ENCODE measurements at places on chromosomes 5 and 9.

DNA sequence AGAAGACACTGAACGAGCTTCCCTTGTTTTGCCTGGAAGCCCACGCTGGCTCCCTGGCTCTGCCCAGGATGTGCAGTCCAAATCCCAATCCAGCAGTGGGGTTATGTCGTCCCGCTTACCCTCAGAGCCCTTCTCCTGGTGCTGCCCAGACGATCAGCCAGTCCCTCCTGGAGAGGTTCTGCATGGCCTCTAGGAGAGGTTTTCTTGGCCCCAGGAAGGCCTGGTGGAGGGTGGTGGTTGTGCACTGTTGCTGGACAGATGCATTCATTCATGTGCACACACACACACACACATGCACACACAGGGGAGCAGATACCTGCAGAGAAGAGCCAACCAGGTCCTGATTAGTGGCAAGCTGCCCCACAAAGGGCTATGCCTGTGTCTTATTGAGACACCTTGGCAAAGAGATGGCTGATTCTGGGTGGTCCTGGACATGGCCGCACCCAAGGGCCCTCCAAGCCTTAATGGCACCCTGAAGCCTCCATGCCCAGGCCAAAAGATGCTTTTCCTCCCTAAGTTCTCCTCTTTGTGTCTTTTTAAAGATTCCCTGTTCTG, 10.5 kb upstream of the OLFM1 start:
- DNase-seq = no peak

- no peak for DNase-seq
Observed at GRCh38 chr5:159702826-159703225, 213.5 kb upstream of the ADRA1B start.

DNA sequence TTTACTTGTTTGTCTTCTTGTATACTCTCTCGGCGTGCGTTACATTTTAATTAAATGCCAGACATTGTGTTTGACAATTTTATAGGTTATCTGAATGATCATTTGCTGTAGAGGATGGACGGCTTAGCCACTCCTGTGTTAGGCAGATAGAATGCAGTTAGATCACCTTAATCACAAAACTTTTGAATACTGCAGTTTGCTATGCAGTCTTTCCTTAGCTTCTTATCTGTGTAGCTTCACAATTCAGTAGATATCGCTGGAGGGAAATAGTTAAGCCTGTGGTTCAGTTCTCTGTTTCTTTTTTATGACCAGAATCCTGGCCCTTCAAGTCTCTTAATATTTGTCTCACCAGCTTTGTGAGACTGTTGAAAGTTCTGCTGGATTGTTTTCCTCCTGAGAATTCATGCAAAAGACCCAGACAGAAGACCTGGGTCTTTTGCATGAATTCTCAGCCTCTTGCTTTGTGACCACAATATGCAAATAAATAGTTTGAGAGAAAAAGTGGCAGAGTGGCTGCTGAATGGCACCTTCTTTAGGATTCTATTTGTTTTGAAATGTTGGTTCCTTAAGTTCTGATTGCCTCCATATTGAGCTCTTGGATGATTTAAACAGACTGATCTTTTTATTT, 40.2 kb downstream of the RASA1 start:
- no peak for DNase-seq

DNA sequence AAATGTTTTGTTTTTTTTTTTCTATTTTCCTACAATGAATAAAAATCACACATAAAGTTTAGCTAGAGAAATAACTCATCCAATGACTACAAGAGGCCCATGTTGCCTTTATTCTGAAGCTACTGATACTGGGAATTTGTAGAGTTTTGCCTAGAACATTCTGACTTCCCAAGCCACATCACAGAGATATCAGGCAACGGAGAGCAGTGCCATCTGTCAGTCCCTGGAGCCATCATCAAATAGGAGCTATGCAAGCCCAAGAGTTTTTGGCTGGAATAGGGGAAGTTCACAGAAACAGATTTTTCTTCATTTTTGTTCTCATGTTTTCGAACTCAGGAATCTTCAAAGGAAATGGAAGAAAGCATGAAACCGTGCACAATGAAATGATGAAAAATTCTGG, 896.6 kb downstream of the TLE1 start:
- no peak for DNase-seq

- DNase-seq = no peak
Observed at GRCh38 chr5:55140908-55141665, 18.9 kb upstream of the GPX8 start.

DNA sequence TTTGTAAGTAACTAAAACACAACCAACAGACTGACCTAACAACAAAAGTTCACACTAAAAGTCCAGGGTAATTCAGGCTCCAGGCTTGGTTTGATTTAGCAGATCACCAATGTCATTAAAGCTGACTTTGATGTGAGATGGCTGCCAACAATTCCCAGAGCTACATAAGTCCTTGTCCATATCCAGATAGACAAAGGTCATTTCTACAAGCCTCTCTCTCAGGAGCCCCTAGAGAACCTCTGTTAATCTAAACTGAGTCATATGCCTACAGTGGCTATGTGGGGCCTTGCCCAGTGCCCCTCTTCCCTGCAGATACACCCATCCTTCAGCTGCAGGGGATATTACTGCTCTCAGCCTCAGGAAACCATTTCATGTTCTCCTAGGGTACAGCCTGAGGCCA, 18.2 kb upstream of the ANP32B start:
- no peak for DNase-seq

- no peak for DNase-seq
Observed at GRCh38 chr5:69206528-69207190, 17.3 kb downstream of the CENPH start.

GRCh38 chr9:107211284-107211923, 71.7 kb upstream of the RAD23B start:
- no peak for DNase-seq

DNA sequence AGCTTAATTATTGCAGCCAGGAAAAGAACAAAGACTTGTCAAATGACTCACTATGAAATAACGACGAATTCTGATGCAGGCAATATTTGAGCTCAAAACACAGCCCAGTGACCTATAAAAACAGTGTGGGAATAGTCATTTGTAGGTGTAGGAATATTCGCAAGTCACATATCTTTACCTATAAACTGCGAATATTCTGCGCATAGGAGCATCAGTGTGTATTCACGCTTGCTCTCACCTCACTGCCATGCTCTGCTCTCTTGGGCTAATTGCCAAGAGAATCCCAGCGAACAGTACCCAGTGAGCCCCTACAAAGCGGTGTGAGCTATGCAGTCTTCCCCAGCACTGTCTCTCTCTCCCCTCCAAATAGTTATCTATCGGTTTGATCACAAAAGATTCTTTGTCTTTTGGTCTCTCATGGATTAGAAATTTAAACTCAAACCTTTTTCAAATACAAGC, 74.2 kb downstream of the ST8SIA4 start:
- no peak for DNase-seq

- DNase-seq = no peak
Observed at GRCh38 chr5:180034564-180034963, 37.0 kb downstream of the RNF130 start.

DNA sequence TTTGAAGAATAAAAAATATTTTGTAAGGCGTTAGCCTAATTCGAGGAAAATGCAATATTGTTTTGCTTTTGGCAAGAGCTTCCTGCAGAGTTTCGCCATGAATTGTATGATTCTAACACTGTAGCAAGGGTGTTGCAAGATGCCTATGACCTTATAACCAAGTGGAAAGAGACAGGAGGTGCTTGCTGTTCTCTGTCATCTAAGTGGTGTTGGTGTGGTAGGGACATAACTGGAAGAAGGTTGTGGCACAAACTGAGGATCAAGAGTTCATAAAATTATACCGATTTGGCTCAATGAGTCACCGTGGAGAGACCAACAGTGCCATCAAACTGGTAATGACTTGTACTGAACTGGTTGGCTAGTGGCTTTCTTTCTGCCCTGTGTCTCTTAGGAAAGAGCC, 6.3 kb downstream of the STC2 start:
- DNase-seq = no peak

- DNase-seq = peak; percentile 58
Observed at GRCh38 chr5:38463634-38464521, 92.6 kb downstream of the LIFR start.

DNA sequence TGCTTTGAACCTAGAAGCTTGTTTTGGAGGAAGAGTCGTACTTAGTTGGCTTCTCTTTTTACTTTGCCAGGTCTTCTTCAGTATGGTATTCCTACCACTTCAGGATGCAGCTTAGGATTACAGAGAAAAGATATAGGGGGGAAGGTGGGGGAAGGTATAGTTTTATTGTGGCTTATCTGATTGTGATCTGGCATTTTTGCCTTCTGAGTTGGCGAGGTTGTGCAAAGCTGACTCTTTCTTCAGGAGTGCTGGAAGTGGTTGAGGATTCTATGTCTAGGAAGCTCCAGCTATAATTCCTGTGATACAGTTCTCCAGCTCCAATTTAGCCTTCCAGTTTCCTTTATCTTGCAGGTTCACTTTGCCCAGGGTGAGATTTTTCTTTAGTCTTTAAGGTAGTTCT, 7.0 kb downstream of the CDC42SE2 start:
- DNase-seq = no peak

- no peak for DNase-seq
Observed at GRCh38 chr9:109519366-109519765, 21.3 kb upstream of the PTPN3 start.

DNA sequence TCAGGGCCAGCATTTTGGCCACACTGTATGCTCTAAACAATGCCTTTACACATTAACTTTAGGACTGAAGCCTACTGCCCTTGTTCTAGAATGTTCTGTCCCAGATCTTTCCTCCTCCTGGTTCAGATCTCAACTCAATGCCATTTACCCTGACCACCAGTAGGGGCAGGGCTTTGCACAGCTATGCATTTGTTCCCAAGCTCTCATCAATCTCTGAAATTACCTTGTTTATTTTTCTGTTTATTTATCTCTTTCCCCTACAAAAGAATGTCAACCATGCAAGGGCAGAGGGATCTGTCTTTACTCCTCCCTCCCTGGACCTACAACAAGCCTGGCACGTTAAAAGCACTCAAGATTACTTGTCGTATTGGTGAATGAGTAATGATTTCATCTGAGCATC, 612.9 kb downstream of the BNC2 start:
- no peak for DNase-seq

DNA sequence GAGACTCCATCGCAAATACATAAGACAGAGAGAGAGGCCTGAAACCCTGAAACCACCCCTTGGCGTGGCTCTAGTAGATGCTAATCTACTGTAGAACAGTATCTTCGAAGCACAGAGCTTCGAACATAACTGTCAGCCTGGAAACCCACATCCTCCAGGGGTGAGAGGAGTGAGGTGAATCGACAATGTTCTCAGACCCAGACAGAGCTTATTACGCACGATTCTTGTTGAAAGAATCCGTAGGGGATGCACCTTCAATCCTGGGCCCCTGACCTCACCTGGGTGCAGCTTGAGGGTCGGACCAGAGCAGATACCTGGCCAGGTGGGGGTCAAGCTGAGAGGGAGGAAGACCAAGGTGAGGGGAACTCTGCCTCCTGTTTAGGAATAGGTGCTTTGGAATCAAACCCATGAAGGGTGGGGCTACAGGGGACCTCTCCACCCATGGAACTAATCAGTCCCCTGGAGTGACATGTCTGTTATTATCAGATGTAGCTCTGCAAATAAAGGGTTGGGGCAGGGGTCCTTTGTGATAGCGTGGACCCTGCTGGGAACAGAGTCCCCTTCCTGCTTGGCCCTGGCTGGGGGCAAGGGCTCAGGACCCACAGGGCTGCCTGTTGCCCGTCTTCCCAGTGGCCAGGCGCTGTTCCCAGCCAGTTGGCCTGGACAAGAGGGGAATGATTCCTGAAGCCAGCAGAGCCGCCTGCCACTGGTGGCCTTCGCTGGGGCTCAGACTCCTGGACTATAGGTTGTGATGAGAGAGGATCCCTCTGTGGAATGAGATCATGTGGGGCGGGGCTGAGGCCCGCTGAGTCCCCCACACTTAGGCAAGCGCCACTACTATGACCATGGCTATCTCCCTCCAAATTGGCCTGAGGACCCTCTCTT, 41.2 kb downstream of the DBH start:
- DNase-seq = no peak

DNA sequence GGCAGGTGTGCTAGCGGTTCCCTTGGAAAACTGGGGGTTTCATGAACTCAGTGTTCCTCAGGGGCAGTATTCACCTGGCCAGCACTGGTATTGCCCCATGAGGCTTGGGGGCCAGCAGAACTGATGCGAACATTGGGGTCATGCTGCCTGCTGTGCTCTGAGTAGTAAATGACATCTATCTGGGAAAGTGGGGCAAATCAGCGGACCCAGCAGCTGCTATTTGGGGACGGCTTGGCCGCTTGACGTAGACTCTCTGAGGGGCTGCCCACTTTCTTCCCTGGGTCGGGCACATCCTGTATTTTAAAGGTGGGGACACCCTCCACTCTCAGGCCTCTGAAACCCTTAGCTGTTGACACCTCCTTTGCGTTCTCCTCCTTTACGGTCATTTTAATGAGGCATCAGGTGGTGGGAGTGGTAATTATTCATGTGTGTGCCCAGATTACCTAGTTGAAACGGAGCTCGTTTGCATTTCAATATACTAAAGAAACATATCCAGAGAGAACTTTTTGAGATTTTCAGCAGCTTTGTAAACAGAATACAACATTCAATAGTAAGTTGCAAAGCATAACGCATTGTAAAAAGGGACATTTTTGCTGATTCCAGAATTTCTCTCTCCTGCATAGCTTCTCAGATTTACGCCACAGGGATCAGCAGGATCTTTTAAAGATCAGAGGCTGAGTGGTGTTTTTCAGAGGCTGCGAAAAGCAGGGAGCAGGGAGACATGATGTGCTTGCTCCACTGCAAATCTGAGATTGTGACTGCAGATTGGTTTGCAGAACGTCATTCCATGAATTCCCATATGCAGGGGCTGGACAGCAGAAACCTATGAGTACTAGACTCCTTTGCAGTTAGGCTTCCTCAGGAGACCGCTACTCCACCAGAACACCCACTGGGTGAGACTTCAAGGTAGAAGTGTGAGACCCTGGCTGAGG, 56.8 kb upstream of the ZFR start:
- DNase-seq = no peak

DNA sequence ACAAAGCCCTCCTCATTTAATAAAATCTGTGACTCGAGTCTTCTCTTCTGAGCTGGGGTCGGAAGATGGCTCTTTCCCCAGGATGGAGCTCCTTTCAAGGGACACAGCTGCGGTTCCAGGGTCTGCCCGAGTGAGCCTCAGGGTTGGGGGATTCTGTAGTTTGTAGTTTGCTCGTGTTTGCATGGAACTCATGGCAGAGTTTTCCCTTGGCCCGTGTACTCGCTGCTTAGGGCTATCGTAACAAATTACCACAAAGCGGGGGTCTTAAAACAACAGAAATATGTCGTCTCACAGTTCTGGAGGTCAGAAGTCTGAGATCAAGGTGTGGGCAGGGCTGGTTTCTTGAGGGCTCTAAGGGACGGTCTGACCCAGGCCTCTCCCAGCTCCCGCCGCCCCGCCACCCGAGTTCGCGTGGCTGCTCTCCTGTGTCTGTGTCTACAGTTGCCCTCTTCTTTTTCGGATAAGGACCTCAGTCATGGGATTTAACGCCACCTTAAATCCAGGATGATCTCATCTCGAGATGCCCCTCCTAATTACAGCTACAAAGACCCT, 13.9 kb upstream of the LPCAT1 start:
- no peak for DNase-seq

GRCh38 chr5:149999866-150000255, 593 bp downstream of the TIGD6 start:
- DNase-seq = no peak

GRCh38 chr5:127425868-127426267, 91.6 kb upstream of the PRRC1 start:
- no peak for DNase-seq

Data from muscle of arm (tissue), 14 donors.